Stimulated activated CD4-positive, alpha-beta T cell treated with anti-CD3 and anti-CD28 coated beads, Interleukin-1b, Interleukin-23, amount 100 ng/mL, for 4 hours (primary cell): ENCODE measurements at places on chromosomes 7 and 10.

GRCh38 chr7:111788286-111789047 is 226.2 kb upstream of the IMMP2L start:
- DNase-seq = no peak

DNA sequence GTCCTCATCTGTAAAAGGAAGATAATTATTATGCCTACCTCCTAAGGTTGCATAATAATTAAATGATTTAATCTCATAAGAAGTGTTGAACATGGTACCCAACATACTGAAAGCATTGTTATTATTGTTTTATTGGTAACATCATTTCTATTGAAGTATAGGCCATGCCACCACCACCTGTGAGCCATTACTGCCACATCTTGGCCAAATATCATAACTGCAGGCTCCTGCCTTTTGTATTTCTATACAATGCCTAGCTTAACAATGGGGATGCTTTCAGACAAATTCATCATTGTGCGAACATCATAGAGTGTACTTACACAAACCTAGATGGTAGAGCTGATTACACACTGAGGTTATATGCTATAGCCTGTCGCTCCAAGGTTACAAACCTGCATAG is 61.1 kb upstream of the NPSR1 start:
- DNase-seq = no peak

- no peak for DNase-seq
These were observed 41.7 kb downstream of the CHCHD3 start for GRCh38 chr7:133040178-133040577.

GRCh38 chr7:29113384-29114102 is 32.8 kb downstream of the CPVL start:
- no peak for DNase-seq

GRCh38 chr10:60757420-60757895 is 20.8 kb upstream of the CDK1 start:
- DNase-seq = no peak
